ENCODE measurements at places on chromosomes 3 and 15.
A peak's percentile ranks its signal among the peaks of the same experiment; 100 is the strongest.

DNA sequence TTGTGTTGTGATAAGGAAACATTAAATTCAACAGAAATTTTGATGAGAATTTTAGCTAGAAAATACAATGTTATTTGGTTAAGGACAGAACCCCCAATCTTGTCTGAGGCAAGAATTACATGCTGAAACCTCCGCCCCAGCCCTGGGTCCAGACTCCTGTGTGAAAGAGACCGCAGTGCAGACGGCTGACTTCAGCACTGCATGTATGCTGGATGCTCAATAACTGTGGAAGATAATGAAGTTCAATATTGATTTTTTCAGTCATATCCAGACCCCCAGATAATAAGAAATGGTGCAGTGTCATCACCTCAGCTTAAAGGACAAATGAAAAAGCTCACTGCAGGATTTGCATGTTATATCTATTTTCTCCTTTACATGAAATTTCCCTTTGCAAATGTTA, 188.3 kb upstream of the CNTN4 start:
- DNase-seq: no peak

DNA sequence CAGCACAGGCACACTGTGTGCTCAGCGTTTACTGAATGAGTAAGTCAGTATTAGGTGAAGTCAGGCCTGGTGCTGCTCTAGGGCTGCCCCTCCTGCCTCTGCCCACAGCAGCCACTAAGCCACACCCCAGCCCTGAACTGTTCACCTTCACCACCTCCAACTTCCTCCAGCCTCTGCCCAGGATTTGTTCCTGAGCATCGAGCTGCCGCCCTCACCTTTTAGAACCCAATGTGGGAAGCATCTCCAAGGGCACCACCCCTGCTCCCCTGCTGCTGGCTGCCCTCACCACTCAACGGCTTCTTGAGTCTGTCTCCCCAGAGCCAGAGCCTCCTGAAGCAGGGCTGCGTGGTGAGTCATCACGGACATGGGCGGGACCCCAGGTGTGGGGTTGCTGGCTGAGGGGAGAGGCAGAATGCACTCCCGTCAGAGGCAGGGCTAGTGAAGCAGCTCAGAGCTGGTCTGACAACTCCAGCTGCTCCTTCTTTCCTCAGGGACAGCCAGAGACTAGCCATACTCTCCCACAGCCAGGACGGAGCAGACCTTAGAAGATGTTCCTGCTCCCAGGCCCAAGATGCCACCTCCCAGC, 5.8 kb downstream of the HYAL2 start:
- no peak for DNase-seq

DNA sequence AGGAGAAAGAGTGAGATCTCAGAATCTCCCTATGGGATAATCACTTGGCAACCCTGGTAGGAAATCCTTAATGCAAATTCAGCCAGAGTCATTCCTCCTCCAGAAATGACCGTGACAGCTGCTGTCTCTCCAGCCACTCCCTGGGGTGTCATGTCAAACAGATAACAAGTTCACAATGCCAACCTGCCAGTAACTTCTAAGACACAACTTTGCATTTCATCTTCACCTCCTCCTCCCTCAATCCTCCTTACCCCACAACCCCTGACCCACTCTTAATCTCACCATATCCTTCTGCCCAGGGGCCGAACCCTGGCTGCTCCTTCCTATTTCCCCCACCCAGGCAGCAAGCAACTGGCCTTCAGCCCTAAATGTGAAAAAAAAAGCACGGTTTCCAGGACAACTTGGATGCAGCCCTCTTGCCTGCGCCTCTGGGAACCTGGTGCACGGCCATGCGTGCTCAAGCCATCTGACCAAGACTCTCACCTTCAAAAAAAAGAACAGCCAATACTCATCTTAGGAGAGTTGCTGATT, 166.0 kb downstream of the NTRK3 start:
- DNase-seq: no peak

- no peak for DNase-seq
Measured at GRCh38 chr15:40891138-40891537, 3.1 kb upstream of the VPS18 start.

GRCh38 chr3:8723612-8724011, 10.0 kb upstream of the CAV3 start:
- no peak for DNase-seq

- no peak for DNase-seq
Measured at GRCh38 chr3:186411089-186411488, 49.1 kb upstream of the DGKG start.

- DNase-seq: peak; percentile 18
Measured at GRCh38 chr3:109275702-109276293, 40.5 kb downstream of the DPPA2 start.

DNA sequence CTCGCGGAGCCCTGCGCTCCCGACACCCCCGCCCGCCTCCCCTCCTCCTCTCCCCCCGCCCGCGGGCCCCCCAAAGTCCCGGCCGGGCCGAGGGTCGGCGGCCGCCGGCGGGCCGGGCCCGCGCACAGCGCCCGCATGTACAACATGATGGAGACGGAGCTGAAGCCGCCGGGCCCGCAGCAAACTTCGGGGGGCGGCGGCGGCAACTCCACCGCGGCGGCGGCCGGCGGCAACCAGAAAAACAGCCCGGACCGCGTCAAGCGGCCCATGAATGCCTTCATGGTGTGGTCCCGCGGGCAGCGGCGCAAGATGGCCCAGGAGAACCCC, 464 bp downstream of the SOX2 start:
- DNase-seq: no peak

DNA sequence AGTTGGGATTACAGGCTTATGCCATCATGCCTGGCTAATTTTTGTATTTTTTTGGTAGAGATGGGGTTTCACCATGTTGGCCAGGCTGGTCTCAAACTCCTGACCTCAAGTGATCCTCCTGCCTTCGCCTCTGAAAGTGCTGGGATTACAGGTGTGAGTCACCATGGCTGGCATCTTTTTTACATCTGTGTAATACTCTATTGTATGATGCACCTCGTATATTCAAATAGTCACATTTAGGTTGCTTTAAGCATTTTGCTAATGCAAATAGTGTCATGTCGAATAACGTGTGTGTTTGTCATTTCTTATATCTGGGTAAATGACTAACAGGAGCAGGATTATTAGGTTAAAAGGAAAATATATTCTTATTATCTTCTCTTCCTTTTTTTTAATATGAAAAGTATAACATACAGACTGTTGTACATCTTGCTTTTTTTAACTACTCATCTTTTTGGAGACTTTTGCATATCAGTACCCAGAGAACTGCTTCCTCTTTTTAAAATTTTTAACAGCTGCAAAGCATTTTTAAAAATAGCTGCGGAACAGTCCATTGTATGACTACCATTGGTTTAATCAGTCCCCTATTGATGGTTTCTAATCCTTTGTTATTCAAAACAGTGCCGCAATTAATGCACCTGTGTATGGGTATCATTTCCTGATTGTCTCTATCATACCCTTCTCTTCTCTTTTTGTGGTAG, 13.4 kb downstream of the SCAMP5 start:
- no peak for DNase-seq

GRCh38 chr15:69462493-69463181, 10.0 kb downstream of the RPLP1 start:
- DNase-seq: peak; percentile 98

- DNase-seq: no peak
Measured at GRCh38 chr3:12187448-12188327, 29.0 kb upstream of the TIMP4 start.

DNA sequence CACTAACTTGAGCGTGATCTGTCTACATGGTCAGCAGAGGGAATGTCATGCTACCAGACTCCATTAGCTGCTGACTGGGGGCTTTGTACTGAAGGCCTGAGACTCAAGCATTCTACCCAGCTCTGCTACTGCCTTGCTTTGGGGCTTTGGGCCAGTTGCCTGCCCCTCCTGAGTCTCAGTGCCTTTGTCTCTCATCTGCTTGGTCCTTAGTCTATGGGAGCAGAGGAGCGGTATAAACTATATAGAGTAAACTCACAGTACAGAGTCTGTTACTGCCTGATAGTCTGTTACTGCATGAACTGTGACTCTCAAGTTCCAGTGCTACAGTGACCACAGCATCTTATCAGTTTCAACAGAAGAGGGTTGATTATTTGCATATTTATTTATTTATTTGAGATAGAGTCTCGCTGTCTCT, 38.5 kb upstream of the C15orf39 start:
- DNase-seq: no peak

DNA sequence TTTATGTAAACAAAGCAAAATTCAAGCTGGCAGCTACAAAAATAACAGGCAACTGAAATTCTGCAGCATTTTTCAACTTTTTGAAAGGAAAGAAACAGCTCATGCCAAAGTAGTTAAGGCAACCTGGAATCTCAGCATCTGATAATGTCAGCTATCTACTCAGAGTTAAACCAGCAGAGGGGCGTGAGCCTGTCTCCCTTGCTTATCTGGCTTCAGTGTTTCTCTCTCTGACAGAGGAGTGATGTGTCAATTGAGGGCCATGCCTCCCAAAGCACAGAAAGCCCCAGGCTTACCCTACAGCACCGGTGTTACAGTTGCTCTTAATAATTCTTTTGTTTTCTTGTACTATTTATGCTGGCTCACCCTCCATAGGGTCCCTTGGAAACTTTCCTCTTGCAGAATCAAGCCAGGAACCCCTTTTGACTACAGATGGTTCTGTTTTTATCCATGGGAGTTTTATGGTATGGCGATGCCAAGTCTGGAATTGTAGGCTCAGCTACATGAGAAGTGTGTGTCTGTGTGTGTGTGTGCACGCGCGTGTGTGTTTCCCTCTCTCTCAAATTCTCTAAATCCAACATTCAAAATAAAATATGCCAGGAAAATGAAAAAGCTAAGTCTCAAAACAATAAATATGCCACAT, 7.3 kb downstream of the TMEM212 start:
- no peak for DNase-seq

- DNase-seq: no peak
Measured at GRCh38 chr3:188796122-188796631, 375.6 kb upstream of the TPRG1 start.

- no peak for DNase-seq
Measured at GRCh38 chr3:23094890-23095462, 108.2 kb upstream of the UBE2E2 start.

DNA sequence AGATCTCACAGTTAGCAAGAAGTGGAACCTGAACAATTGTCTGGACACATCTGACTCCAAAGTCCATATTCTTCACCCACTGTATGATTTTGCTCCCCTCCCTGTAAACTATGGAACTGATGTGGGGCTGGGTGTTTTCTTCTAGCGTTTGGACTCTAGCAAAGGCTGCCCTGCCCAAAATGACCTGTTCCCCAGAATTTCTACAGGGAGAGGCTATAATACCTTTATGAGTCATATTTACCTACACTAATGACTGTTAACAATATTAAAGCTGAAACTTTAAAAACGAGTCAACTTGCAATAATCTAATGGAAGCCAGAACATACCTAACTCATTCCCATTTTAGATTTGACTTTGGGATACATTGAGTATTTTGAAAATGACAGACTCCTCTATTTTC, 531.2 kb upstream of the CFAP20DC start:
- DNase-seq: no peak

DNA sequence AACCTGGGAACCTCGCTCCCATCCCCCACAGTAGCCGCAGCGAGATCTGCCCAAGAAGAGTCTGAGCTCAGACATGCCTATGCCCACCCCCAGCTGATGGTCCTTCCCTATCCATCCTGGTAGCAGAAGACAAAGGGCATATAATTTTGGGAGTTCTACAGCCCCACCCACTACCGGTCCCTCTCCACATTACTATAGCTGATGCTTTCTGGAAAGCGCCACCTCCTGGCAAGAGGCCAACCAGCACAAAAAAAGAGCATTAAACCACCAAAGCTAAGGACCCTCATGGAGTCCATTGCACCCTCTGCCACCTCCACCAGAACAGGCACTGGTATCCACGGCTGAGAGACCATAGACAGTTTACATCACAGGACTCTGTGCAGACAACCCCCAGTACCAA, 168.4 kb downstream of the MEGF11 start:
- no peak for DNase-seq

DNA sequence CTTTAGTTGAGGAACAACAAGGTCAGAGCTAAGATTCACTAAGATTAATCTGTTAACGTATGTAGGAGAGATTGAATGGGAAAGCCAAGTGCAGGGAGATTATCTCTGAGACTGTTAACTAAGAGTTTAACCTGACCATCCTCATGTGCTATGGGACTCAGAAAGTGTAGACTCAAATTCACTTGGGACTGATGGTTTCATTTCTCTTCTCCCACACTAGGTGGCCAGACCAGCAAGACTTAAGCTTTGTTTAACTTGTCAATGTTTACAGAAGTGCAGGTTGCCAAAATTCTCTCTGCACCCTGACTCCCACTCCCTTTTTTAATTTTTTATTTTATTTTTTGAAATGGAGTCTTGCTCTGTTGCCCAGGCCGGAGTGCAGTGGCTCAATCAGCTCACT, 6.3 kb upstream of the HEXA start:
- DNase-seq: no peak

DNA sequence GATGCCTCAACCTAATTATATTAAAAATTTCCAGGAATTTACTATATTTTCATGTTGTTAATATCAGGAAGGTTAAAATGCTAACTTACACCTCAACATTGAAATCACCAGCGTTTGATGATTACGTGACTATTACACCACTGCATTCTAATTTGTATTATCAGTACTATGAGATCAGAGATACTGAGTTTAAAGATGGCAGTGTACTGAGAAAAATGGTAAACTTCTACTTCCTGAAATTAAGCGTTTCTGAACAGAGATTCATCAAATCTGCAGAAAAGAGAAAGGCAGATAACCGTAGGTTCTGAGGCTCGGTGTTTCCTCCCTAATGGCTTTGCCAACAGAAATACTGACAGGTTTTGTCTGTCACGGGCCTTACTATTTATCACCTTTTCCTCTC, 69.9 kb downstream of the CRTC3 start:
- no peak for DNase-seq

GRCh38 chr3:198030726-198031125, 70.7 kb downstream of the LMLN start:
- no peak for DNase-seq

- no peak for DNase-seq
Measured at GRCh38 chr15:100601163-100601562, 821 bp downstream of the LINS1 start.

- DNase-seq: no peak
Measured at GRCh38 chr3:99565331-99565730, 73.1 kb upstream of the COL8A1 start.

DNA sequence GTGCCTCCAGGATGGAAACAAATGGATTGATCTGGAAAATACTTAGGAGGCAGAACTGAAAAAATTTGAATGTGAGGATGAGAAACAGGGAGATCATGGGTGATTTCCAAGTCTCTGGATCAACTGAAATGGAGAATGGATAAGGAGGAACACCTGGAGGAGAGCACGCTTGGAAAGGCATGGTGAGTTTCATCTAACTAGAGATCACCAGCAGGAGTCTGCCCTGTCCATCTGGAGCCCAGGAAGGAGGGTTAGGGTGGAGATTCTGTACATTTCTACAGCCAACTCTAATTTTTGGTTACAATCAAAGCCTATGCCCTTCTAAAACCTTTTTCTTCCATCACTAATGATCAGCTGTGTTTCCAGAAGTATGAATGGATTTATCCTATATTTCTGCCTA, 995.9 kb upstream of the CFAP20DC start:
- no peak for DNase-seq

- DNase-seq: no peak
Measured at GRCh38 chr3:42803414-42804105, 730 bp downstream of the HIGD1A start.
